ENCODE measurements at places on chromosomes 2 and 18.

DNA sequence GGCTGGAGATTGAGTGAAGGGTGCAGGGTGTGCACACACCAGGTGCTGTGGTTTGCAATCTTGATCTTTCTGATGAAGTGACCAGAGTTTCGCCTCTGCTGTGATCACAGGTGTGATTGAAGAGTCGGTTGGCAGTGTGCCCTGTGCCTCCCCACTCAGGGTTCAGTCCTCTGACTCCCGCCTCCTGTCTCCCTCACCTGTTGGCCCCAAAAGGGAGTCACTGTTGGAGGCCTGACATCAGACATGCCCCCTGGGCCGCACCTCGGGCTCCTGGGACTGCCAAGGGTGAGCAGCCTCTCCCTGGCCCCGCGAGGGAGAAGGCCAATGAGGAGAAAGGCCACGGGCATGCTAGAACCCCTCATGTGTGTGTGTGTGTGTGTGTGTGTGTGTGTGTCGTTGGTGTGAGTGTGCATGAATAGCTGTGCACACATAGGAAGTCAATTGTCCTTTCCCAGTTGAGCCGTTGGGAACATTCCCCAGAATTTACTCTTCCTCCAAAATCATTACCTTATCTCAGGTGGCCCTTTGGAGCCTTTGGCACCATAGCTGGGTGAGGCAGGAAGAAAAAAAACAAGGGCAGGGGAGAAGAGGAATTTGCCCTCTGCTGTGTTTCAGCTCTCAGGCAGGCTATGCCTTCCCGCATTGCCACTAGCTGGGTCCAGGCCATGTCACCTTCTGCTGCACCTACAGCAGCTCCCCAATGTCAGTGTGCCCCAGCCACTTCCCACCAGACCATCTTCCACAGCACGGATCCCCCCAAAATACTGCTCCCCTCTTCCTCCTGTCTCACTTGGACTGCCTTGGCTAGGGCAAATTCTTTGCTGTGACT is 78.1 kb upstream of the LAPTM4A start:
- no peak for DNase-seq

DNA sequence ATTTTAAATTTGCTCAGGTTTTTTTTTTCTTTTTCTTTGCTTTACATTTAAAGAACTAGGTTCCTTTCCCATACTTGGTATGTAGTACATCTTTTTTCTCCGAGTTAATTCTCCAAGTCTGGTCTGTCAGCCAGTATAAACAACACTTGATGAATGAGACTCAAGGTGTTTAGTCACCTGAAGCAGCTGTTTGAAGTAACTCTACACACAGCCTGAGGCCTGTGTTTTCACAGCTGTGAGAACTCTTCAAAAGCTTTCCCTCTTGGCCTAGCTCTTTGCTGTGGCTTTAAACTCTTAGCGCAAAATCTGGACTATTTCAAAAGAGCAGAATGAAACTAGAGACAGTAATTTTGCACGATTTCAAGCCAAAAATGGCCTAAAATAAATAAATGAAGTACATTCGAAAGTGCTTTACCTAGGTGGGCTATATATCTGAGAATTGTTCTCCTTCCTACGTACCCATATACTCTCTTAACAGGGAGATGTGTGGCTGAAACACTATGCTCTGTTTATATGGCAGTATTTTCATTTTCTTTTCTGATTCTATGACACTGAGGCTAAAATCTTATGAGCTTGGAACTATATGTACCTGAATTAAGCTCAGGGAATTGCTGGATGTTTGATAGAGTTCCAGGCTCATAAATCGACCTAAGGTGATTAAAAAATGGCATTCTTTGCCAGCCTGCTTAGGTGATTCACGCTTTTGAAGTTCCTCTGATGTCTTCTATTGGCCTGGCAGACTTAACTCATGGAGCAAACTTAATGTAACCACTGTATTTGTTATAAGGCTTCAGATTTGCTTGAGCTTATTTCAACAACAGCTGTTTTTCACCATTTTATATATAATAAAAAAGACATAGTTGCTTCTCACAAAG is 1044.1 kb upstream of the ZEB2 start:
- DNase-seq: no peak

- DNase-seq: no peak
These were observed 122.9 kb downstream of the EPB41L3 start for GRCh38 chr18:5420906-5421305.

DNA sequence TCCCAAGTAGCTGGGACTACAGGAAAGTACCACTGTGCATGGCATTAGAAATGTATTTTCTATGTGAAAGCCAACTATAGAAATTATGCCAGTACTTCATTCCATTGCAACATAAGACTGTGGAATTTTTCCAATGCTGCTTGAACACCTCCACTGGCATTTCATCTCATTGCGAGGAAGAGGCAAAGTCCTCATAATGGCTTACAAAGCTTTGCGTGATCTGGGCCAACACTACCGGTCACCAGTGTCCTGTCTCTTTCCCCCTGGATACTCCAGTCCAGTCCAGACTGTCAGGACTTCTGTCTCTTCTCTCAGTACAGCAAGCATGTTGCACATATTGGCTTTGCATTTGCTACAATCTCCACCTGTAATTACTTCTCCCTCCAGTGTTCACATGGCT is 223.5 kb downstream of the GPD2 start:
- no peak for DNase-seq

- DNase-seq: no peak
These were observed 137.9 kb downstream of the ATAD2B start for GRCh38 chr2:23789012-23789411.

DNA sequence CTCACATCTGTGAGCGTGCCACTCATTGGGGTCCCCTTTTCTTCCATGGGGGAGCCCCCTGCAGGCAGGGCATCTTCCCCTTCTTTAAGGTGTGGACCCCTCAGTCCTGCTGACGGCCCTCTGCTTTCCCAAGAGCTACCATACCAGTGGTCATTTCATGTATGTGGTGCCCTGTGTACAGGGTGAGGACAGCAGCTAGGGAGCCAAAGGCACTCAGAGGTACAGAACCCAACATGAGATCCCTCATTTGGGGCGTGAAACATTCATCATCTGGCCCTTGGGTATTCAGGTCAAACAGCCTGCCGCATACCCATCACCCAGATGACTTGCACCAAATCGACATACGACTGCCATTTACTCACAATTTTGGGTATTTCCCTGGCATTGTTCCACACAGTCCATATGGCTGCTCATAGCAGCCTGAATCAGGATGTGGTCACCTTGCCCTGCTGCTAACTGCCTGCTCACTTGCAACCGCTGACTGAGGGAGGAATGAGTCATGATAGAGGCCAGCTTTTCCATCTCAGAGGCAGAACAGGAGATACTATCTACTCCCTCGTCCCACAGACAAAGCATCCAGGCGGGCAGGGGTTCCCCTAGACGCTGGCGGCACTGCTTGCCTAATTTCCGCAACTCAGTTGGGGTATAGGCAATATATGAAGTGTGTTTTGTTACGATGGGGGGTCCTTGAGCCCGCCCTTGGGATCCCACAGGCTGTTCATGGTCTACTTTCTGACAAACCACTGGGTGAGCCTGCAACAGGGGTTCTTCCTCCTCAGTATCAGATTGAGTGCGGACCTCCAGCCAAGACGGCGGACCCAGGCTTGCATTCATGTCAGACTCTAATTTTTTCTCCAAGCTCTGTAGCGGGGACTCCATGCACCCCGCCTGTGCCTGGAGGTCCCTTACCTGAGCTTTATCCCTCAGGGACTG is 228.6 kb downstream of the SATB2 start:
- DNase-seq: no peak

DNA sequence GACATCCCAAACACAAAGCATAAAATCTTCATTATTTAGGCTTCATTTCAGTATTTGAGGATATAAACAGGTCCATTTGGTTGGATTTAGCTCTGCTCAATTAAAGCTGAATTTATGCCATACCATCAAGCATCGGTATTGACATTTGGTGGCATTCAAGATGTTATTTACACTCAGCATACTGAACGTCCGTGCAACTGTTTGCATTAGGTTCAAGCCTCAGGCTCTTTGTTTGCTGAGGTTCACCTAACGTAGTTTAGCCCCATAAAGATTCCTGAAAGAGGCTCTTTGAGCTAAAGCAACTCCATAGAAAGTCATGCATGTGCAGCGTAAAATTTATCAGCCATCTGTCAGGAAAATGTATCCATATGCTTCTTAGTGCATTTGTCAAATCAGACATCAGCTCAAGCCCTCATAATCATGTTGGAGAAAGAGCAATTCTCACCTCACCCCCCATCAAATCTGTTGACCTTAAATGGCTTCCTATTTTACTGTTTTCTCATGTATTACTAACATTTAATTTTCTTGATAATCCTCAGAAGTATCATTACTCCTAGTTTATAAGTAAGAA is 366.9 kb downstream of the EPHA4 start:
- no peak for DNase-seq

DNA sequence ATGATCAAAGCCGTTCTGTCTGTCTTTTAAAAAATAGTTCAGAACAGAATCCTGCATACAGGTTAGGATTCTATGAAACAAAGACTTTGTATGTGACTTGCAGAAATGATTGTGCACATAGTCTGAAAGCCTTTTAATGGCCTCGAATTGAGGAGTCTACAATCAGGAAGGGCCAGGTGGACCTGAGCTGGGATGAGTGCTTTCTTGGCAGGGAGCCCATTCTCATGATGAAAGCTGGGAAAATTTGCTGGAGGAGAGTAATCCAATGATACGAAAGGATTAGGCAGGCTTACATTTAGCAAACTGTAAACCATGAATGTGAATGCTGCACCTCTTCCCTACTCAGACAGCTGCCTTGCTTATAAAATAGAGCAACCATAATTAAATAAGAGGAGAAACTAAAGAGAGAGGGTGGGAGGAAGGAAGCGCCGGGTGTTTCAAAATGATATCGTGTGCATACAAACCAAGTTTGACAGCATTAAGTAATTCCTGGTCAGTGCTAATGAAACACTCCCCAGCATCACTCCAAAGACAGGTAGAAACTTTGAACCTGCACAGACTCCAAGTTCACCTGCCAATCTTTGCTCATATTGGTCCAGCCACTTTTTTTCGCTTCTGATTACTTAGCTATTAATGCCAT is 23.7 kb upstream of the CXCR4 start:
- no peak for DNase-seq

GRCh38 chr2:176554101-176555048 is 285.1 kb downstream of the MTX2 start:
- DNase-seq: peak; percentile 85

- no peak for DNase-seq
These were observed 222.0 kb upstream of the COPS8 start for GRCh38 chr2:236863729-236864126.

DNA sequence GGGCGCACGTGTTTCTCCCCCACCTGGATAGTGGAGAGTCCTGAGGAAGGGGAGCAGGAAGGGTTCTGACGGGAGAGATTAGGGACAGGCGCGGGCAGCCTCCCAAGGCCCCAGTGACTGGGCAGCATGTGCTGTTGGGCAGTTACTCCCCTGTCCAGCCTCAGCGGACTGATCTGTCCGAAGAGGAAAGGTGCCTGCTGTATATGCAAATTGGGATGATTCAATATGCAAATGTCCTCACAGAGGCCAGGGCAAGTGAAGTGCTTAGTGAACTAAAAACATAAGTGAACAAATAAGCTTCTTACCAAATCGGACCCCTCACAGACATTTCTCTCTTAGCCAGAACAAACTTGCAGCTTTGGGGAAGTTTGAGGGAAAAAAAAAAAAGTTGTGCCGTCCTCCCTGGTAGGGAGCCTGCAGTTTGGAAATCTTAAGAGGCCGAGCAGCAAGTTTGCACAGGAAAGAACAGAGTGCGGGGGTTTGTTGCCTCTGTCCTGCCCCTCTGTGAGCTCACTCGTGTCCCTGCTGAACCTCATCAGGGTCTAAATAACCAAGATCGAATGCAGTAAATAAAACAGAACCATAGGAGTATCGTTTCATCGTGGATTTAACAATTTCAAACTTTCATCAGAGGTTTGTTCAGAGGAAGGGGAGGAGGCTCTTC is 141.4 kb downstream of the KCTD1 start:
- DNase-seq: peak; percentile 36

DNA sequence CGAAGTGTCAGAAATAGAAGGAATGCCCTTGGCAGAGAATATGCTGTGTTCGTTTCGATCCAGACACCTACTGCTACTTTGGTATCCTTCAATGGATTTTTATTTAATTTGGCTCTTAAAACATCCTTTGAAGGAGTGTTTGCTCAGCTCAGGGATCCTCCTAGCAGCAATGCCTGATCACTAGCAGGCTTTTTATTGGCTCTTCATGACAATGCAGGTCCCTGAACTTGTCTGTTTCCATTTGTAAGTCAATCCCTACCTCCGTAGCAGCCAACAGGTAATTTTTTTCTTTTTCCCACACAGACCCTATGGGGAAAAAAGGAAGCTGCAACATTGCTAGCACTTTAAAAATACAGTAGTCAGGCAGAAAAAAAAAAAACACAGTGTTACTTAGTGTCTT is 366.2 kb upstream of the LRRTM1 start:
- DNase-seq: no peak

DNA sequence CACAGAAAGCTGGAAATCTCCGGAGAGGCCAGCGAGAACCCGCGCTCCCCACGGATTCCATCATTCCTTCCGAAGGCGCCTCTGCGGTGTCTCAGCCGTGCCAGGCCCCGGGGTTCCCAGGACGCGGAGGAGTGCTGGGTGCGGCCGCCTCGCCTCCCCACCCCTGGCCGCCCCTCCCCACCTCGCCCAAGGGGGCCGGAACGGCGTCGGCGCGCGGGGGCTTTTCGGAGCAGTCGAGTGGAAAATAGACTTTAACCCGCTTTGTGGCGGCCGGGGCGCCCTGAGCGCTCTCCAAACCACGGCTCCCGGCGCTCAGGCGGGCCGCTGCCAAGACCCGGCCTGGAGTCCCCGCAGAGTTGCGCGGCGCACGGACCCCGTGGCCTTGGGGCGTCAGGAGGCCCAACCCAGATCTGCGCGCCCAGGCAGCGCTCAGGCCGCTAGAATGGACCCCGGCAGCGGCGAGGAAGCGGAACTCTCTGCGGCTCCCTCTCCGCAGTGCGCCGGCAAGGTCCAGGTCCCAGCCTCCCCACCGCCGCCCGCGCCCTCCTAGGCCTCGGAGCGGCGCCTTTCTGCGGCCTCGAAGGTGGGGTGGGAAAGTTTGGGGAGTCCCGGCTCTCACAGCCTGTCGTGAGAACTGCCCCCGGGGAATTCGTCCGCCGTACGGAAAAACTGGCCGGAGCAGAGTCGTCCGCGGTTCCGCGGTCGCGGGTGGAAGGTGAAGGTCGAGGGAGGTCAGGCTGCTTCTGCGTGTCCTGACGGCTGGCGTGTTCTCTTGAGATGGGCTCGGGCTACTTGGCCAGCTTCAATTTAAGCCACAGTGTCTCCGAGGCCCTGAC is 1.2 kb upstream of the EMX1 start:
- DNase-seq: no peak

DNA sequence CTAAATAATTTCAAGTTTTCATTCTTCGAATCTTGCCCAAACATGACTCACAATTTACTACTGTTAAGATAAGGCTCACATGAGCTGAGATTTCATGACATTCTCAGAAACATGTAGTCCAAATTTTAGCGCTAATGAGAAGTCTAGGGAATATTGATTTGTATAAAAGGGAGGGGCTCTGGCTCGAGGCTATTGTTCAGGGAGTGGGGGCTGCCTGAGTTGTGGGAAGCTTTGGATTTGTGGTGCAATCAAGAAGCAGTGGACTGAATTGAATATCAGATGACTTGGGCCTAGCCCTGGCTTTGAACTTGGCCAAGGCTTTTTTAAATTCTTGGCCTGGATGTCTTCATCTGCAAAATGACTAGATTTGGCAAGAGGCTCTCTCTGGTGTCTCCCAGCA is 674.9 kb upstream of the FANCL start:
- DNase-seq: no peak
